ENCODE measurements at places on chromosomes 16 and 17.
A peak's percentile ranks its signal among the peaks of the same experiment; 100 is the strongest.

DNA sequence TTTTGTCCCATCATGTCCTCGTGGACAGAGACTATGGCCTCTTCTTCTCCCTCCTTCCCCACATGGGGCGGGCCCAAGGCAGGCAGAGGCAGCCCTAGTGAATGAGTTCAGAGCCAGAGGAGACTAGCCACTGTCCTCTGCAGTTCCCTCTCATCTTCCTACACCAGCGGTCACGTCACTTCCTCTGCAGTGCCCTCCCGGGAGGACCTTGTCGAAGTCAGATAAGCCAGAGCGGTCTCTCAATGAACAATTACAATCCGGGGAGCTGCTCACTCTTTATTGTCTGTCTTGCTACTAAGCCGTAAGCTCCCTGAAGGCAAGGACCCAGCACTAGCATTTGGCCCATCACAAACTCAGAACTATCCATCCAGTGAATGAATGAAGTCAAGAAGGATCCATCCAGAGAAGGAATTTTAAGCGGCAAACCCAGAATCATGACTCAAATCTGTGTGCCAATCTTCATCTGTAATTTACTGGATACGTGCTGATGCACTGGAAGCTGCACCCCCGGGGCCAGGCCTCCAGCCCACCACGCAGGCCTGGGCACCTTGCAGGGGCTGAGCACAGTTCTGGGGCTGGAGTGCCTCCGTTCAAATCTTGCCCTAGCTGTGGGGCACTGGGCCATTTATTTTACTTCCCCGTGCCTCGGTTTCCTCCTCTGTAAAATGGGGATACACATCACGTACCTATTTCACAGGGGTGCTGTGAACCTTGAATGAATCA lies 18.1 kb downstream of the ZNF423 start:
- peak overlapping the region; percentile 89 for H3K27ac ChIP-seq
- no peaks in the 10 kb centered on the region for H3K36me3 ChIP-seq
- peaks cover 6% of the 10 kb centered on the region for H3K4me1 ChIP-seq
- H3K27me3 ChIP-seq: no peaks in the 10 kb centered on the region
- H3K4me3 ChIP-seq: peak overlapping the region; percentile 66

- no peaks in the 10 kb centered on the region for H3K36me3 ChIP-seq
- no peak overlapping the region for H3K27ac ChIP-seq
- H3K27me3 ChIP-seq: no peaks in the 10 kb centered on the region
Measured at GRCh38 chr16:50247906-50248608, 18.3 kb upstream of the ADCY7 start.

GRCh38 chr16:65700596-65700995 lies 578.7 kb upstream of the CDH11 start:
- no peak overlapping the region for H3K27ac ChIP-seq
- no peaks in the 10 kb centered on the region for H3K4me1 ChIP-seq
- H3K4me3 ChIP-seq: no peak overlapping the region
- no peaks in the 10 kb centered on the region for H3K36me3 ChIP-seq

GRCh38 chr17:41962768-41963434 lies 3.7 kb upstream of the CNP start:
- H3K4me1 ChIP-seq: no peaks in the 10 kb centered on the region
- peak; percentile 59 for DNase-seq
- H3K27me3 ChIP-seq: no peaks in the 10 kb centered on the region

DNA sequence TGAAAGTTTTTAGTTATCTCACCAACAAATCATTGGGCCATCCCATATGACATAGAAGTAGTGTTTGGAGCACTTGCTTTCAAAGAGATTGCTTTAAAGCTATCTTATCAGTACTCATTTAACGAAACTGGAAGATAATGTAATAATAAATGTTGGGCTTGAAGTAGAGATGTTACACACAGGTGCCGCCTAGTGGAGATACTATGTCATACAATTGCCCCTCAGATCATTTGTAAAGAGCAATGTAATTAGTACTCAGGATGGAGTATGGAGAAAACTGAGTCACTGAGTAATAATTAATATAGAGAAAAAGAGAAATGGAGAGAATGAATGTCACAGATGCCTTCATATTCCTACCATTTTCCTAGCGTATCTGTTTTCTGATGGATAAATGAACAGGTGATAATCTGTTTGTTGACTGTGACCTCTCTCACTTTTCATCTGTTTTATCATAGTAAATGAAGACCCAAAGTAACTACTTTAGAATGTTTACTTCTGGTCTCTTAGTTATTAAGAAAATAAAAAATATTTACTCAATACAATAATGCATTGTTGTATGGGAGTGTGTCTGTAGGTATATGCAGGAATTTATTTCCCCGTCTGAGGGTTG lies 80.4 kb downstream of the EFCAB5 start:
- no peak overlapping the region for H3K4me3 ChIP-seq
- H3K36me3 ChIP-seq: no peaks in the 10 kb centered on the region
- no peak for DNase-seq
- H3K4me1 ChIP-seq: no peaks in the 10 kb centered on the region
- no peaks in the 10 kb centered on the region for H3K27me3 ChIP-seq

DNA sequence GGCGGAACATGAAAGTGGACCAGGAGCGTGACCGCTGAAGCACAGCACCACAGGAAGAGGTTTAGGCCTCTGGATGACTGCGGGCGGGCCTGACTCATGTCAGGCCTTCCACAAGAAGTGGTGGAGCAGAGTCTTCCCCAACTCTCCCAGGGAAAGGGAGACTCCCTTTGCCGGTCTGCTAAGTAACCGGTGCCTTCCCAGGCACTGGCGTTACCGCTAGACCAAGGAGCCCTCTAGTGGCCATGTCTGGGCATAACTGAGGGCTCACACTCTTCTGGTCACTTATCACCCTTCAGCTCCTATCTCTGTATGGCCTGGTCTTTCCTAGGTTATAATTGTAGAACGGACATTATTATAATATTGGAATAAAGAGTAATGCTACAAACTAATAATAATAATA lies 1931.9 kb downstream of the TP53TG3F start:
- H3K4me3 ChIP-seq: no peak overlapping the region
- no peak overlapping the region for H3K27ac ChIP-seq
- H3K4me1 ChIP-seq: no peaks in the 10 kb centered on the region

DNA sequence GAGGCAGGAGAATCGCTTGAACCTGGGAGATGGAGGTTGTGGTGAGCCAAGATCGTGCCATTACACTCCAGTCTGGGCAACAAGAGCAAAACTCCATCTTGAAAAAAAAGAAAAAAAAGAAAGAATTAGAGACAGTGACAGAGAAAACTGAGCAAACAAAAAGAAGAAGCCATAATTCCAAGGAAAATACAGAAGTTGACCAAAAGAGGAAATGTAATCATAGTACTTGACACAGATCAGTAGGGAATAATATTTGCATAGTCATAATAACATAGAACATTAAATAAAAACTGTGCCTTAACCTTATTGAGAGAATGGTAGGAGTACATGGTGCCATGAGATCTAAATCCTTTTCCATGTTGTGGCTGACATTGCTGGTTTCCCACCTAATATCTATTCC lies 14.7 kb upstream of the USP31 start:
- no peak overlapping the region for H3K27ac ChIP-seq
- no peak for DNase-seq
- no peaks in the 10 kb centered on the region for H3K36me3 ChIP-seq
- no peak overlapping the region for H3K4me3 ChIP-seq

- no peak overlapping the region for H3K27ac ChIP-seq
- peak; percentile 19 for DNase-seq
- H3K4me1 ChIP-seq: no peaks in the 10 kb centered on the region
- no peak overlapping the region for H3K4me3 ChIP-seq
- no peaks in the 10 kb centered on the region for H3K27me3 ChIP-seq
Measured at GRCh38 chr17:79620207-79621038, 9.6 kb upstream of the RBFOX3 start.

- H3K36me3 ChIP-seq: no peaks in the 10 kb centered on the region
- no peak for DNase-seq
- H3K27ac ChIP-seq: peak overlapping the region; percentile 91
- H3K4me3 ChIP-seq: peak overlapping the region; percentile 87
- no peaks in the 10 kb centered on the region for H3K27me3 ChIP-seq
Measured at GRCh38 chr17:29567554-29568330, 759 bp upstream of the TP53I13 start.

DNA sequence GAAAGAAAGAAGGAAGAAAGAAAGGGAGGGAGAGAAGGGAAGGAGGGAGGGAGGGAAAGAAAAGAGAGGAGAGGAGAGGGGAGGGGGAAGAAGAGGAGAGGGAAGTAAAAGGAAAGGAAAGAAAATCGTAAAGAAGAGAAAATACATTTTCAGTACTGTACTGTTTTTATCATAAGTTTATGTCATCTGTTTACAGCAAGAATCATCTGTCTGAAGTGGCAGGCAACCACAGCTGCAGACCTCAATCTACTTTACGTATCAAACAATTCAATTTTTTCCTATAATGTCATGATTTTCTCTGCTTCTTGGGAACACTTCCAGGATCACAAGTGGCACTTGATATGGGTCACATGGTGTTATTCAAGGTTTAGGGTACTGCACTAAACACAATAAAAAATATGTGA lies 58.3 kb downstream of the USP32 start:
- no peak for DNase-seq
- H3K4me3 ChIP-seq: no peak overlapping the region

Data from breast epithelium (tissue), 4 donors.